Dermis blood vessel endothelial cell (primary cell): ENCODE measurements at places on chromosomes 2 and 18.

GRCh38 chr2:202723746-202724145, 89.0 kb downstream of the FAM117B start:
- DNase-seq, result no peak

DNA sequence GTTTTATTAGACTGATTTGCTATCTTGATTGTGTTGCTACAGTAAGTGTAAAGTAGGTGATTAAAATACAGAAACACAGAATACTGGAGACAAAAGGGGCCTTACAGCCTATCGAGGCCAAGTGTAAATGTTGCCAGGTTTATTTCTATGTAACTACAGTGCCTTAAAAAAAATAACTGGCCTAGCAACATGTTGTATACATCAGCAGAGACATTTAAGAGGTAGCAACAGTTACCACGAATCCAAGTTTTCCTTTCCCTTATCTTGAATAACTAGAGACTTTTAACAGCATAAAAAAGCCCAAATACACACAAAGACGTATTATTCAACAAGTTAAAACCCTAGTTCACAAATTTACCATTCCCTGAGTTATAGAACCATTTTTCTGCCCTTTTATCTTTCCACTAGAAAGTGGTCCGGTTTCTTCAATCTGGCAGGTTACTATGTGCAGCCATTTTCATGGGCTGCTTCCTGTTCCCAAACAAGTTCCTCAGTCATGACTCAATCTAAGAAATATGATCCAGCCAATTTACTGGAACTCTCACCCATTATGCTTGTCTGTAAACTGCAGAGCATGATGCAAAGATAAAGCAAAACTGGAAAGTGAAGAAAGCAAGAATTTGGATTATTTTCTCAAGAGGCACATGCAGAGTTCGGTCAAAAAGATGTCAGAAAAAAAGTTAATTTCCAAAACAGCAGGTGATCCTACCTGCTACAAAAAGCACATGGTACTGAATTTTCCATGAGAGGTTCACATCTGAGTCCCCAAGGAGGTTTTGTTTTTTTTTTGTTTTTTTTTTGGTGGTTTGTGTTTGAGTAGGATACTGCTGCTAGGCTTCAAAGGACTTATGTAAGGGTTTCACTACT, 22.2 kb downstream of the NFE2L2 start:
- peak; percentile 90 for DNase-seq

GRCh38 chr2:238875471-238876231, 27.8 kb downstream of the TWIST2 start:
- DNase-seq, result no peak

DNA sequence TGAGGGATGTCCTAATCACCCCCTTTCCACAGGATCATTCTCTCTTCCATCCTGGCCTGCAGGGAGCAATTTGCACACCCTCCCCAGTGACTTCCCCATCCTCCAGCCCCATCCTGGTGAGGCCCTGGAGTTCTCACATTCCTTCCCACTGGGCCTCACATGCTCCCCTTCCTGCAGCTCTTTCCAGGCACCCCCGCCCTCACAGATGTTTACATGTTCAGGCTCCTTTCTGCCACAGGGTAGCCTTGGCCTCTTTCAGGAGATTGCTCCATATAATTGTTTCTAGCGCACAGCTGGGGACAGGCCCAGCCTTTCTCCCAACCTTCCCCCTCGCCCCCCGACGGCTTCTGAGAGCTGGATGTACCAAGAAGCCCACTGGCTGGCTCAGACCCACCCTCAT, 288.4 kb upstream of the TRIB2 start:
- DNase-seq, result no peak

GRCh38 chr2:117555965-117556364, 258.5 kb upstream of the DDX18 start:
- DNase-seq, result no peak

DNA sequence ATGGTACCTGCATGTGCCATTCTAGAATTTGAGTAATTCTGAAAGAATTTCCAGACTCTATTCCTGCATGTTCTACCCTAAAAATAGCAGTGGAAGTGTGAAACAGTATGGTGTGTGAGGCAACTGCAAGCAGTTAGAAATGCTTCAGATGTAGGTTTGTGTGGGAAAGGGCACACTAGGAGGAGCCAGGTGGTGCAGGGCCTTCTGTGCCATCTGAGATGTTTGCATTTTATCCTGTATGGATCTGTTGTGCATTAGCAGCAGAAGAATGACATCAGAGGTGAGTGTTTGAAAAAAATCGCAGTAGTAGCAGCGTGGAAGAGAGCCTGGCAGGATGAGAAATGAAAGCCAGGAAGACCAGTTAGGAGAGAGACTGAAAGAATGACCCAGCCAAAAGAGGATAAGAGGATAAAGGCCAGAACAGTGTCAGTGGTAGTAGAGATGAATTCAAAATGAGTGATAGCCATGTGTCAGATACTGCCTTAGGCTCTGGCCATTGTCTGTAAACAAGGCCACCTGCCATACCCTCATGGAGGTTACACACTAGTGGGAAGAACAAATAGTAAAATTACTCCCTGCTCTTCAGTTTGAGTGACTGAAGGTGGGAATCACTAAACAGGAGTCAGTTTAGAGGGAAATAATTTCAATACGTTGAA, 142.2 kb downstream of the PKP4 start:
- DNase-seq, result peak; percentile 27

DNA sequence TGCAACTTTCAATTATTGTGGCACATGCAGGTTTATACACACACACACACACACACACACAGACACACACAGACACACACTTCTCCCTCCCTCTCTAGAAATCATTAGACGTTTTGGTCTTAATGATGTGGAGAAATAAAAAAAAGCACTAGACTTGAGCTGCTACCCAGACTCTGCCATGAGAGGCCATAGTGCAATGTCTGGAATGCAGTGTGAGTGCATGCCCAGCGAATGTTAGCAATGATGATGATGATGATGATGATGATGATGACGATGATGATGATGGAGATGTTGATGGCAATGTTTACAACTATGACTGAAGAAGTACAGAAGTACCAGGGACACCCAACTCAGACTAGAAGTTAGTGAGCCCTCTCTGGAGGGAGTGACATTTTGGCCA, 23.8 kb upstream of the KLHL29 start:
- no peak for DNase-seq

DNA sequence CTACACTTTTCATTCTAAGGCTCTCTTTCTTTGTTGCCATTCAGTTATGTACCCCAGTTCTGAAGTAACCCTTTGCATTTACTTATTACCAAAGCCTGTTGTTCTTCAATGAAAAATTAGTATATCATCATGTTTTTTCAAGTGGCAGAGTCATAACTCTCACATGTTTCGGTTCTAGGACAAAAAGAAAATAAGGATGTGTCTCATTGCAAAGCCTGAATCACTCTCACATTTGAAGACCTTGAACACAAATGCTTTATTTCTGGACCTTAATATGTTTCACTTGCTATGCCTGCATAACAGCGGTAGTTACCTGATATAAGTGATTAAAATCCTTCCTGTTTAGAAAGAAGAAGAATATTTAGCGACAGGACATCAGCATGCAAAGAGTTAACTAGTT, 49.1 kb downstream of the ZEB2 start:
- peak; percentile 34 for DNase-seq

DNA sequence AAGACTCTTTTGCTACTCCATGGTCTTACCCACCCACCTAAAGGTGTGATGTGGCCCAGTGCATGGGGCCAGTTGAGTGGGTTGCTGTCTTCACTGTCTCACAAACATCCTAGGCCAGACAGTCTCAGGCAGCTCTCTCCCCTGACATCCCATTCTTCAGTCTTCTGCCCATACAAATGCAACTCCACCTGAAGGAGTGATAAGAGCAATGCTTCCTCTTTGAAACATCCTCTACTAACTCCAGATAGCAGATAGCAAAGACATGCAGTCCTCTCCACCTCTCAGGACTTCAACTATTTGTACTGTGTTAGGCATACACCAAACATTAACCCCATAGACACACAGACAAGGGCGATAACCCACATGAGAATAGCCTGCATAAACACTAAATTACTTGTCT, 71.3 kb downstream of the MTHFD2 start:
- no peak for DNase-seq

- DNase-seq, result no peak
Measured at GRCh38 chr2:44940049-44940494, 1.4 kb upstream of the SIX3 start.

DNA sequence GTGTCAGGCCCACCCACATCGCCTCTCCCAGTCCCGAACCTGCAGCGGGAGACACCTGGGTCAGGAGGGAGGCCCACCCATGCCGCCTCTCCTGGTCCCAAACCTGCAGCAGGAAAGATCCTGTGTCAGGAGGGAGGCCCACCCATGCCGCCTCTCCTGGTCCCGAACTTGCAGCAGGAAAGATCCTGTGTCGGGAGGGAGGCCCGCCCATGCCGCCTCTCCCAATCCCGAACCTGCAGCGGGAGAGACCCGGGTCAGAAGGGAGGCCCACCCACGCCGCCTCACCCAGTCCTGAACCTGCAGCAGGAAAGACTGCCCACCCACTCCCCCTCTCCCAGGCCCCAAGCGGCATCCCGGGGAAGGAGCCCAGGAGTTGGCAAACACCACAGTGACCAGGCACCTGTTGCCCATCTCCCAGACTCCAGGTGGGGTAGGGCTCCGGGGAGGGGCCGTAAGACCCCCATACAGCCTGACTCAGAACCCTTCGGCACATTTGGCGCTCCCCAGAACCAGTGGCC, 7.8 kb downstream of the SLC66A2 start:
- no peak for DNase-seq

DNA sequence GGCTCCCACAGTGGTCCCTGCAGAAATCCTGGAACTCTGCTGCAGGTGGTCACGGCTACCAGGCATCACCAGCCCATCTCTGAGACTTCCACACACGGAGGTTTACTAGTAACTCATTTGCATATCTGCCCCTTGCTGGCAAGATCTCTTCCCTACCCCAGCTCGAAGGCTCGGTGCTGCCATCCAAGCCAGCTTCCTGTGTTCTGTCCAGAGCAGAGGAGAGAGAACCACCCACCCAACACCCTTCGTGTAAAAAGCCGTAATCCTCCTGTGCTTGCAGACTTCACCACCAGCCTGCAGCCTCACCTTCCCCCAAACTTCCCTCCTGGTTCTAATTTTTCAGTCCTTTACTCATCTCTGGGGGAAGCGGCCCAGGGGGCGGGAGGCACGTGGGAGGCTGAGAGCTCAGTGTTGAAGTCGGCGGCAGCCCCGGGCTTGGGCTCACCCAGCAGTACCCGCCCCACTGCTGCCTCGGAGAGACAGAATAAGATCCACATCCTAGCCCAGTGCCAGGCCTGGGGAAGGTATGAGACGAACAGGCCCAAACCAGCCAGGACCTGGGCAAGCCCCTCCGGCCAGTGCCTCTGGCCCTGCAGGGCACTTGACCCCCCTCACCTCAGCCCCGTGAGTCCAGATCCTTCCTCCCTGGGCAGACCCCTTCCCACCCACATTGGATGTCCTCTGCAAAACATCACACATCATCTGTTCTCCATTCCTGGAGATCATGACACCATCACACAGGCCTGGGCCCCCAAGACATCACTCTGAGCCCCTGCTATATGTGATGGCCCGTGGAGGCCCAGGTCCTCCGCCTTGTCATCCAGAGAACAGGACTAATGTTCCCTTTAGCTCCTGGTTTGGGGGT, 145.8 kb upstream of the ID2 start:
- no peak for DNase-seq

- DNase-seq, result no peak
Measured at GRCh38 chr2:190684931-190685330, 36.0 kb downstream of the NAB1 start.

GRCh38 chr2:220674033-220674432, 898.1 kb downstream of the EPHA4 start:
- DNase-seq, result no peak

DNA sequence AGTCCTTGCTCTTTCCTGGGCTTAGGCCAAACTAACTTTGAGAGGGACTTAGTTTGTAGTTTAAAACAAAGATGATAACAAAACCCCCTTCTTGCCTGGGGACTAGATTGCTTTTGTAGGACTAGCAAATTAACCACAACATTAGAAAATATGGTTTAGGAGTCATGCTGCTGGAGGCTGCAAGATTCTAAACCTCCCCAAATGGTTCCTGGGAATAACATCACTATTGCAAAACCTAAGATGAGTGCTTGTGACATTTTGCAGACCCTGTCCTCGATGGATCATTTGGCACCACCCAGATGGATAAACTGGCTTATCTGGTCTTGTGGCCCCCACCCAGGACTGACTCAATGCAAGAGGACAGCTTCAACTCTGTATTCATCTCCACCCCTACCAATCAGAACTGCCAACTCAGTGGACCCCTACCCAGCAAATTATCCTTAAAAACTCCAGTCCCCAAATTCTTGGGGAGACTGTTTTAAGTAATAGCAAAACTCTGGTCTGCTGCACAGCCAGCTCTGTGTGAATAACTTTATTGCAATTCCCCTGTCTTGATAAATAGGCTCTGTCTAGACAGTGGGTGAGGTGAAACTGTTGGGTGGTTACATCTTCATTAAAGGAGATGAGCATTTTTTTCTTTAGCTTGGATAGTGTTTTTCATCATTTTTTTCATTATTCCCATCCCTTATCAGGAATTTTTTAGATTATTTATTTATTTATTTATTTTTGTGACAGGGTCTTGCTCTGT, 58.9 kb downstream of the SPTBN1 start:
- no peak for DNase-seq

GRCh38 chr2:71961289-71962027, 186.2 kb downstream of the CYP26B1 start:
- DNase-seq, result no peak

DNA sequence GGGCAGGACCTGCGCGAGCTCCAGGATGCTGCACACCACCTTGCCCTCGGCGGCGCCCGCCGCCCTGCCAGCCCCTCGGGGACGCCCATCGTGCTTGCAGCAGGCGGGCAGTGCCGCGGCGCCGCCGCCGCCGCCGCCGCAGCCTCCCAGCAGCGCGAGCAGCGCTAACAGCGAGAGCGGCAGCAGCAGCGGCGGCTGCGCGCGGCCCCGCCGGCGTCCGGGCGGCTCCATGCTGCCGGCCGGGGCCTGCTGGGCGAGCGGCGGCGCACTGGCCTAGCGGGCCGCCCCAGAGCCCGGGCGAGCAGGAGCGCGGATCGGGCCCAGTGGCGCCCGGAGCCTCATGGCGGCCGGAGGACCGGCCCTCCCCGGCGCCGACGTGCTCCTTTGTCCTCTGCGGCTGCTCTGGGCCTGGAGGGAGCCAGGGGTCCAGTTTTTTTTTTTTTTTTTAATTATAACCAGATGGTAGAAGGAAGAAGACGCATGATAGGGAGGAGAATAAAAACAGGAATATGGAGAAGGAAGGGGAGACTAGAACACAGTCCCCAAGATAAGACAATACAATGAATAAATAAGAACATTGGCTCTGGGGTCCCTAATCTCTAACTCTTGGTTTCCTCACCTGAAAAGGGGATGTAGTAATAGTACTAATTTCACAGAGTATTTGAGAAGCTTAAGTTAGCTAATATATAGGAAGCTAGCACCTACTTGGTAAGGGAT, 17.1 kb upstream of the ANKRD62 start:
- DNase-seq, result peak; percentile 53
